ENCODE measurements at places on chromosomes 2 and 18.

GRCh38 chr2:205741256-205741978 is 59.1 kb downstream of the NRP2 start:
- no peak for DNase-seq

- no peak for DNase-seq
Observed at GRCh38 chr2:173666171-173666888, 298.8 kb downstream of the SP3 start.

DNA sequence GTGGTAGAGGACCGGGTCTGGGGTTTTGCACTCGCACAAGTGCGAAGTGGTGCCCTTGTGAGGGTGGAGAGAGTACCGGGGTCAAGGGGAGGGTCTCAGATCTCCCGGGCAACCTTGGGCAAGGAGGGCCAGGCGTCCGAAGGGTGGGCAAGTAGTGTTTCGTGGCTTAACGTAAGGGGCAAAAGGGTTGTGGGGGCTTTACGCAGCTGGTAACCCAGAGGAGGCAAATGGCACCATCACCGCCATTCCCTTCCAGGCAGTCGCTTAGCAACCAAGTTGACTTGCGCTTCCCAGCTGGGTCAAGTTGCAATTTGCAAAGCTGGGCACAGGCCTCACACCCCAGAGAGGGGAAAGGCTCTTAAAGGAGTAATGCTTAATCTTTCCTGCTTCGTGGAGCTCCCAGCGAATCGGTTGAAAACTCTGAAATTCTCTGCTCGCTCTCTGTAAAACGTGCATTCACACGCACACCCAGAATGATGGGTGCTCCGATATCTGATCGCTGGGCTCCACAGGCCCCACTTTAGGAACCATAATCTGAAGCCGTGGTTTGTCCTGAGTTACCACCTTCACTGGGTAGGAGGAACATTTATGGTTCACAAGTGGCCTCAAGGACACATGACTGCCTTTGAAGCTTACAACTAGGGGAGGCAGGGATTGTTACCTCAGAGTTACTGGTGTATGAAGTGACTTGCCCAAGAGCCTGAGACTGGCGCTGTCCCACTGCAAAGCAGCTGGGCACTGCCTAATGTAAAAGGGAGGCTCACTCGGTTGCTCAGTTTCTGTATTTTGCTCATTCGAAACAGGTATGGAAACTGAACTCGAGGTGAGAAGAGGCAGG is 127.9 kb downstream of the UXS1 start:
- DNase-seq = no peak

DNA sequence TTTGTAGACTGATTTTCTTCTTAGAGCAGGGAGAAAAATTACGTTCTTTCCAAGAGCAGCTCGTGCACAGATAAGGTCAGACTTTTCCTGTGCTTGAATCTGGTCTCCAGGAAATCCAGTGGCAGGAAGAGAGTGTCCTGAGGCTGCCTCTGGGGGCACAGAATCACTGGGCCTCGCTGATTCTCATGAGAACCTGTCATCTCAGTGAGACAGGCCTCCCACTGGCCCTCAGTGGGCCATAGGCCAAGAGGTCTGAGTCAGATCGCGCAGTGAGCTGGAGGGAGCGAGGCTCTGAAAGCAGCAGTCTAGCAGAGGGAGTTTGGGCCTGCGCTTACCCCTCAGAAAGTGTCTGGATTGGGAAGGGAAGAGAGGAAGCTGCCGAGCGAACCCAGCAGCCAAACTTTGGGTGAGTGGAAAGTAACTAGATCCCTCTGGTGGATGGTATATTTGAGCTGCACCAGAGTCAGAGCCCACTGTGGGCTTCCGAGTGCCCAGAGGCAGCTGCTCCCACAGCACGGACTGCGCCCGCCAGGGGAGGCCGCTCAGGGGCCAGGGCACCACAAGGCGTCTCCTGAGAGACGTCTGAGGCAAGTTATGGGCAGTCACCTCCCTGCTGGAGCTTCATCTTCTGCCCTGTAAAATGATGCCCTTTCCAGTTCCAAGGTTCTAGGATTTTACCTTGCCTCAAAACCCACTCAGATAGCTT is 8.2 kb downstream of the GDF7 start:
- DNase-seq = no peak

- no peak for DNase-seq
Observed at GRCh38 chr18:78772360-78773302, 207.0 kb upstream of the SALL3 start.

All from anterior cingulate cortex (tissue), 58 donors.